ENCODE measurements at places on chromosomes 3 and 15.

GRCh38 chr3:114319453-114319852 is 25.6 kb downstream of the TIGIT start:
- DNase-seq, result no peak

DNA sequence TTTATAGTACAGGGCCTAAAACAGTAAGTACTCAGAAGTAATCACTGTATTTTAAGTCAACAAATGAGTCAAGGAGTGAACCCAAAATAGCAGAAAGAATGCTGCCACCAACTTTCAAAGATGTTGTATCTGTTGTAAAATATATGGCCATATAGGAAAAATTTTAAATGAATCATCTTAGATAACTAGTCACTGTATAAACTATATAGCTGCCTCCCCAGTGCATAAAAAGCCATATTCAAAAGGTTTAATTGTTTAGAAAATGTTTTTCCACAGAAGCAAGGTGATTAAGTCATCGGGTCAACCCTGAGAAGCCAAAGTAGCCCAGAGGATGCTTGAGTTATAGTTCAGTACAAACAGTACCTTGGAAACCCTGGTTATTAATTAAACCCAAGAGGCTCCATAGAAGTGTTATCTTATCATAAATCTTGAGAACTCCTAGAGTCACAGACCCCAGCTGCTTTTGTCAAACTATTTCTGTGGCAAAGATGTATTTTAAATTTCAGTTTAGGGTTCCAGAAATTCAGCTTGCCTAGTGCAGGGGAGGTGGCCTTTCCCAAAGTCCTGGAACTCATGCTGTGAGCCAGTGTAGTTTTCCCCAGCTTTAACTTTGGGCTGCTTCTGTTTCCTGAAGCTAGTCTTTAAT is 39.2 kb downstream of the MBNL1 start:
- DNase-seq, result no peak

DNA sequence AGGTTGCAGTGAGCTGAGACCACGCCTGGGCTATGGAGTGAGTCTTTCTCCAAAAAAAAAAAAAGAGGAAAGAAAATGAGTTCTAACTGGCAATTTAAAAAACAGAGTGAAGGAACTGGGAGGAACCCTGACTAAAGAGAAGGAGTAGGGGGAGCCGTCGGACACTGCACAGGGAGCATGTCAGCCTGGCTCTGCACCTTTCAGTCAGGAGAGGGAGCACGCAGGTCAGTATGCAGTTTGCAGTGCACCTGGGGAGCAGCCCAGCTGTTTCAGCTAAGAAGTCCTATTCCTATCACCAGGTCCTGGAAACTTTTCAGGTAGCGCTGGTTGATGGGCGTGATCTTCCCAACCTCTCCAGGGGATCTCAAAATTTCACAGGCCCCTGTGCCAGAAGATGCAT is 14.9 kb upstream of the ZXDC start:
- DNase-seq, result no peak

DNA sequence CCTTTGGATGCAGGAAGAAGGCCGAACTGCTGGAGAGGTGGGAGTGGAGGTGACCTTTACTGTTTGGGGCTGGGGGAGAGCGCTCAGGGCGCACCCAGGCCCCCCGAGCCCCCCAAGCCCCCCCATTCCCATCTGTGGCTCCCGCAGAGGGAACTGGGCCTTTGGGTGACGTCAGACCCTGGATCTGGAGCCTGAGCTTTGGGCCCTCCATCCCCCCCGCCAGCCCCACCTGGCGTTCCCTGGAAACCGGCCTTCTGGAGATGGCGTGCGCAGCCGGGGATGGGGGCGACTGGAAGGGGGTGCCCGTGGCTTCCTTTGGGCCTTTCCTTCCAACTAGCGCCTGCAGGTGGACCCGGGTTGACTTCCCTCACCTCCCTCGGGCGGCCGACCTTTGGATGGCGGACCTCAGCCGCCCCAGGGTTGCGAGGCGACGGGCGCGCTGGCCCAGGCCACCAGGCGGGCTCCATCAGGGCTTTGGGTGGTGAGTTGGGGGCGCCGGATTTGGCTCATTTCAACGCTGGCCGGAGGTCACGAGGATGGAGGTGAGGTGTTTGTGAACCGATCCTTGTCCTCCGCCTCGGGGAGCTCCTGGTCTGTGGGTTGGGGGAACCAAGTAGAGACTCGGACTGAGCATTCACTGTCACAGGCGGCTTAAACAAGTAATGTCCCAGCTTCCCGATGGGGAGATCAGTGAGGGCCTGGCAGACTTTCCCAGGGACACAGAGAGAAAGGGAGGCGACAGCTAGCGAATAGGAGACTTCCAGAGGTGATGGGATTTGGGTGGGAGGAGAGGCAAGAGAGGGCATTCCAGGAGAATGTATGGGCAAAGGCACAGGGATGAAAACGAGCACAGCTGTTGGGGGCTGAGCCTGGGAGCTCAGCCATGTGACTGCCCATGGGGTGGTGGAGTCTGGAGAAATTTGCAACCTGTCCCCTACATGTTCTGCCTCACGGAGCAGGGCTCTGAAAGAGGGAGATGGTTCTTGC is 709 bp downstream of the SCAMP5 start:
- DNase-seq, result no peak

DNA sequence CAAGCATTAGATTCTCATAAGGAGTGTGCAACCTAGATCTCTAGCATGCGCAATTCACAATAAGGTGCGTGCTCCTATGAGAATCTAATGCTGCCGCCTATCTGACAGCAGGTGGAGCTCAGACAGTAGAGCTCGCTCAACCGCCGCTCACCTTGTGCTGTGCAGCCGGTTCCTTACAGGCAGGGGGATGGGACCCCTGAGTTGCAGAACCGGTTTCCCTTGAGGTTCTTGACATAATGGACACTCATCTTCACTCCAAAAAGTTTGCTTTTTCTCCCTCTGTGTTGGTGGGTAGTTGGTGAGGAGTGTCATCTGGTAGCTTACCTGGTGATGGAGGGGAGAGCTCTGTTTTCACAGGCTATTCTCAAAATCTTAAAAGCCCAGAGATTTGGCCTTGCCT is 324.0 kb upstream of the TBL1XR1 start:
- no peak for DNase-seq

GRCh38 chr3:30962084-30962483 is 67.6 kb upstream of the GADL1 start:
- peak; percentile 15 for DNase-seq

DNA sequence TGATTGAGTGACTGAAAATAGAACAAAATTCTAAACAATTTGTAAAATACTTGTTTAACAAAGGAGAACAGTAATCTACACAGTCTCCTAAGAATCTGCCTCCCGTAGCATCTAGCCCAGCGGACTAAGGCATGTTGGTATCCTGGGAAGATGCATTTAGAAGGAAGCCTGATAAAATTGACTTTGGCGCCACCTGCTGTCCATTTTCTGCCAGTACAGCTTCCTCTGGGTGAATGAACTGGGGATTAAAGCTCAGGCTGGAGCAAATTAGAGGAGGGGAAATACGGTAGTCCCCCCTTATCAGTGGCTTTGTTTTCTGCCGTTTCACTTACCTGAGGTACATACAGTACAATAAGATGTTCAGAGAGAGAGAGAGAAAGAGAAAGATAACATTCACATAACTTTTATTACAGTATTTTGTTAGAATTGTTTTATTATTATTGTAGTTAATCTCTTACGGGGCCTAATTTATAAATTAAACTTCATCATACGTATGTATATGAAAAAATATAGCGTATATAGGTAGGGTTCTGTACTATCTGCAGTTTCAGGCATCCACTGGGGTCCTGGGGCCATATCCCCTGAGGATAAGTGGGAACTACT is 191.6 kb downstream of the GAP43 start:
- peak; percentile 77 for DNase-seq

- peak; percentile 63 for DNase-seq
Measured at GRCh38 chr15:68930268-68931022, at the start of gene SPESP1. TSS of gene SPESP1 (plus strand) at chr15:68930525. CDS start at chr15:68930654, 129 bp downstream.

DNA sequence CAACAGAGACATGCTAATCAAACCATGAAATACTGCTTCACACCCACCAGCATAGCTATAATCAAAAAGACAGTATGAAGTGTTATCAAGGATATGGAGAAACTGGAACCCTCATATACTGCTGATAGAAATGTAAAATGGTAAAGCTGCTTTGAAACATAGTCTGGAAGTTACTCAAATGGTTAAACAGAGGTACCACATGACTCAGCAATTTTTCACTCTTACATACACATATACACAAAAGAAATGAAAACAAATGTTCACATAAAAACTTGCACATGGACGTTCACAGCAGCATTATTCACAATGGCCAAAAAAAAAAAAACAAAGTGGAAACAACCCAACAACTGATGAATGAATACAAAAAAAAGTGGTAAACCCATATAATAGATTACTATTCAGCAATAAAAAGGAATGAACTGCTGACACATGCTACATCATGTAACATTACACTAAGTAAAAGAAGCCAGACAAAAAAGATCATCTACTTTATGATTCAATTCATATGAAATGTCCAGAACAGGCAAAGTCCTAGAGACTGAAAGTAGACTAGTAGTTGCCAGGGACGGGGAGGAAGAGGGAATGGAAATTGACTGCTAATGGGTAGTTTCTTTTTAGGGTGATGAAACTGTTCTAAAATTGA is 23.2 kb downstream of the ZNF148 start:
- peak; percentile 20 for DNase-seq

DNA sequence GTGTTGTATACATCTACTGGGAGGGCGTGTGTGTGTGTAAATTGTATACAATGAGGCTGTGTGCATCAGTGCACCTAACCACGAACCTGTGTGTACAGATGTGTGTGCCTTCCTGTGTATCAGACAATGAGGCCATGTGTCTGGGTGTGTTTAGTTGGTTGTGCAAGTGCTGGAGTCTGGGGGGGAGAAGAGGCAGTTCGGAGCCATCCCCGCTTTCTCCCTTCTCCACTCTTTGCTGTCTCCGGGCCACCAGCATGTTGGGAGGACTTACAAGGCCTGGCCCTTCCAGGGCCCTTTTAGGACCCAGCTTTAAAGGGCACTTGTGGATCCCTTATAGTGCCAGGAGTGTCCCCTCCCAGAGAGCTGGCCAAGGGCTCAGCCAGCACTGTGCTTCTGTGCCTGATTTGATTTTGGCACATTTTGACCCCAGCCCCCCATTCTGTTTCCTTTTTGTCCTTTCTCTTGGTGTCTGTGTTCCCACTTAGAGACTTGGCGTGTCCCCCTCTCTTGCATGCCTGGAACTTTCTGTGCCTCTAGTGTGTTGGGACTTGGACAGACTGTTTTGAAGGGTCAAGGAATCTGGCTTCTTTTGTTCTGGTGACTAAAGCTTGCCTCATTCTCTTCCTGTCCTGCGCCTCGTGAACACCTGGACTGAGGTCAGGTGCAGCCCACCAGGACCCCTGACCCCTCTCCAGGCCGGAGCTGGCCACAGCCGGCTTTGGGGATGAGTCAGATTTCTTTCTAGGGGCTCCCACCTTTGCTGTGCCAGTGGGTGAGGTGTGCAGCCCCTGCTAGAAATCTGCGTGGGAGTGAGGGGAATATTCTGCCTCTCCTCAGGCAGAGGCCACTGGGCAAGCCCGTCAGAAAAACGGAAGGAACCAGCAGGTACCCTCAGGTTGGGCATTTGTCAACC is 1.5 kb downstream of the CTDSPL start:
- no peak for DNase-seq

- no peak for DNase-seq
Measured at GRCh38 chr3:27239951-27240350, 129.2 kb downstream of the NEK10 start.

DNA sequence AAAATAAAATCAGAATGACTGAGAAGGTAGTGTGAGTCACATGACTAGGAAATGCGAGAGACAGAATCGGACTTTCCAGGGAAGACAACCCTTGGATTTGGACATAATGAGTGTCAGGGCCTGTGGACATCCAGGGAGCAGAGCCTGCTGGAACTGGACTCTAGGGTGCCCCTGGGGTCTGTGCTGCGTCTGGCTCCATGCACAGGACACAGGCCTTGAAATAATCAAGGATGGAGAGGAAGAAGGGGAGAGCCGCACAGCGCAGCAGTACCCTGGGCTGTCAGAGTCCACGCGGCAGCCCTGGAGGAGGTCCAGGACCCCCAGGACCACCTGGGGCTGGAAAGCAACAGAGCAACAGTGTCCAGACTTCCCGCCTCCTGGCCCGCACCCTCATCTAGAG is 173.7 kb downstream of the PDE8A start:
- DNase-seq, result no peak

DNA sequence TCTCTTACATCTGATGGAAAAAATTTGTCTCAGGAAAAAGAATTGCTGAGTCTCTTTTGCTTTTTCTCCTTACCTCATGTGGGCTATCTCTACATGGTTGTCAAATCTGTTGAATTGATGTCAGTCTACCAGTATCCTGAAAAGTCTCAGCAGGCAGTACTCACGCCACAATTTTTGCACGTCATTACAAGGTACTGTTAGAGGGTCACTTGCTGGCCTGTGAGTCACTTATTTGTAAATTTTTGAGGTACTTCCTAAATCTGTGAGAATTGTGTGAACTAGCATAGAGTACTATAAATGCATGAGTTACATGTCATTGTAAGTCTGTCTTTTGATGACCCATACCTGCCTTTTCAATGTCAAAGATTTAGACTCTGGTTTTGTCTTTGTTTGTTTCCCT is 15.9 kb downstream of the HPS3 start:
- peak; percentile 76 for DNase-seq

- DNase-seq, result no peak
Measured at GRCh38 chr3:197352382-197352781, 54.0 kb upstream of the DLG1 start.

- no peak for DNase-seq
Measured at GRCh38 chr3:125605756-125606155, 10.5 kb upstream of the OSBPL11 start.

- no peak for DNase-seq
Measured at GRCh38 chr15:53837263-53837662, 77.8 kb upstream of the WDR72 start.

DNA sequence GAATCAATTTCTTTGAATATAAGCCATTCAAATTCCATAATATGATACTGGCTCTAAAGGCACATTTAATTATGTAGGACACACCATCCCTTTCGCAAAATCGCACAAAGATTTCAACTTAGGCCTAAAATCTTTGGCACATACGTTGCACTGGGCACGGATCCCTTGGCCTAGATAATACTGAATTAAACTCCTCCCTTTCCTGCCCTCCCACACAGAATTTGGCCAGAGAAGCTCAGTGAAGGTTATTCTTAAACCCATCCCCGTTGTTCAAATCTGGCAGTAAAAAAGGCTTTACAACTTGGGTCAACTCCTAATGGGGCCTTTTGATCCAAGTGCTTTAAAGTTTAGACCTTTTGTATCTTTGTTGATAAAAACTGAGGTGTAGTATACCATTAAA is 247.2 kb downstream of the PTPRG start:
- DNase-seq, result no peak

- DNase-seq, result no peak
Measured at GRCh38 chr3:102237838-102238237, 197.0 kb upstream of the ZPLD1 start.

DNA sequence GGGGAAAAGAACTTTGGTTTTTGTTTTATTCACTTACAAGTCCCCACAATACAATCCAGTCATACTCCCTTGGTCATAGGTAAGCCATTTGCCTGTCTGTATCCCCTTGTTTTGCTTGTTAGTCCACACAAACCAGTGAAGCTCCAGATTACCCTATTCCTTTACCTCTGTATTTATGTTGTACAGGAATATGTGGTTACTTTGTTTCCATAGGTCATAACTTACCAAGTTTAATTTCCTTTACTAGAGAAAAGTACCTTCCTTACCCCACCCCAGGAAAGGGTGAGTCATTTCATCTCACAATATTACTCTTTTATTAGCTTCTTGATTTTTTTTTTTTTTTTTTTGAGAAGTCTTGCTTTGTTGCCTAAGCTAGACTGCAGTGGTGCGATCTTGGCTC is 113.4 kb upstream of the LRRFIP2 start:
- peak; percentile 42 for DNase-seq

- DNase-seq, result peak; percentile 51
Measured at GRCh38 chr15:22786868-22787698, 639 bp downstream of the NIPA1 start.
